ENCODE measurements at places on chromosomes 4 and X.

DNA sequence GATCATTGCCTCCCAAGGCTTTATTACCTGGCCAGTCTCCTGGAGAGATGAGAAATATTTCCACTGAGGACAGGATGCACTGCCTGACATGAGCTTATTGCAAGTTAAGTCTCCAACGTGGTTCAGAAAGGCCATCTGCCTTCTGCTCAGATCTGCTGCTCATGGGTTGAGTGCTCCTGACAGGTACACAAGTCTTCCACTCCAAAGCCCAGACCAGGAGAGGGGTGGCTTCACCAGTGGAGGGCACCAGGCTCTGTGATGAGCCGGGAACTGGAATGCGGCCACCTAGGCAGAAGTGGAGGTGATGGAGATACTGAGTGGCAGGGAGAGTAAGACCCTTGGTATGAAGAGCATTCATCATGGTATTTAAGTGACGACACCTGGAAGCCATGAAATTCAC is 79.5 kb upstream of the IRF2 start:
- no peak for DNase-seq

- no peak for DNase-seq
Observed at GRCh38 chr4:70714079-70714887, 7.5 kb upstream of the RUFY3 start.

GRCh38 chr4:105587841-105588240 is 35.4 kb downstream of the ARHGEF38 start:
- DNase-seq = no peak

- DNase-seq = no peak
Observed at GRCh38 chr4:1872870-1873269, 1.7 kb downstream of the NSD2 start.

DNA sequence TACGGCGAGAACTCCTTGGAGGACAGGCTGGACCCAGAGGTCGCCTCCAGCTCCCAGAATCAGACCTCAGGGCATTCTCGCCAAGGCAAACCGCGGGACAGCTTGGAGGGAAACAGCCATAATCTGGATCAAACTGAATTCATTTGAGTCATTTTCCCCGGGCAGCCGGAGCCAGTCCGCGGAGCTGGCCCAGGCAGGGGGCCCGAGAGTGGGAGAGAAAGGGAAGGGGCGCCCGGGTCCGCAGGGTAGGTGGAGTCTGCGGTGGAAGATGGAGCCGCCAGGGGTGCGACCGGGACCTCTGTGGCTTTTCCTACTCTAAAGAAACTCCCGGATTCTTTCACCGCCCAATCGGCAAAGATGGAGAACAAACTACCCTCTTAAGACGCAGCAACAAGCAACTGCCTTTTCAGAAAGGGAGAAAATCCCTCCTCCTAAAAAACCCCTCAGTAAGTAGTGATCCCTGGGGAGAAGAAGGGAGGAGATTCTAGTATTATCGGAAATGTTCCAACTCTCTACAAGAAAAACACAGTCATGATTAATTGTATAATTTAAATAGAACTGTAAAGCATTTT is 5.2 kb downstream of the NKX3-2 start:
- no peak for DNase-seq

DNA sequence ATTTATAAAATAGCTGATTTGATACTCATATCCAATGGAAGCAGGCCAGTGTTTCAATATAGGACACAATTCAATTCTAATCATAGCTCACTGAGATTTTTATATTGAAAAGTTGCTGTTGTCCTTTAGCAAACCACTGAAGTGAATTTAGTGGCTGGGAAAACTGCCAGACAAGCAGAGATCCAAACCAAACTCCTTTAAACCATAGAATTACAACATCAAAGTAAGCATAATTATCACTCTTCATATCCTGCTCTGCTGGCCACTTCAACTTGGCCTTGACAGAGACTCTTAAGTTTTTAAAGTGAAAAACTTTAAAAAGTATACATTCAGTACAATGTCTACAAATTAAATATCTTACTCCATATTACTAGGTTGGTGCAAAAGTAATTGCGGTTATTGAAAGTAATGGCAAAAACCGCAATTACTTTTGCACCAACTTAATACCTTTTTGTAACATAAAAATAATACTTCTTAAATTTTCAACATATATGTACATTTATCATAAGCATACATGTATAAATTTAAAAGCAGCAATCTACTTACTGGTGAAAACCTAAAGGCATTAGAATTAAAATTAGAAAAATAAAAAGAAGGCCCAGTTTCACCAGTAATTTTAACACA is 433.0 kb downstream of the PCDH10 start:
- DNase-seq = no peak

DNA sequence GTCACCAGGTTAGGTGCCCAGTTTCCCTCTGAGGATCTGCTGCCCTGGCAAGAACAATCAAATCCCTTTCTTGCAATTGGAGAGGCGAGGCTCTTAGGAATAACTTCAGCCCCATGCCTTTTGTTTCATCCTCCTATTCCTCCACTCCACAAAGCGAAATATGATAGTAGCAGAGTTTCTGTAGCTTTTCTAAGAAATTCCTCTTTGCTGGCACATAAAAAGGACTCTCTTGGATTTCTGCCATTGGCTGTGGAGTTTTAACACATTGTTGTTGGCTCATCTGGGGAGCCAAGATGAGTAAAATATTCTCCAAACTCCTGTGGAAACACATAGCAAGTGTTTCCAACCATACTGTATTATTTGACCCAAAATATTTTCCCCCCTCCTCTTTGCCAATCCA is 11.0 kb upstream of the ADGRG2 start:
- no peak for DNase-seq

DNA sequence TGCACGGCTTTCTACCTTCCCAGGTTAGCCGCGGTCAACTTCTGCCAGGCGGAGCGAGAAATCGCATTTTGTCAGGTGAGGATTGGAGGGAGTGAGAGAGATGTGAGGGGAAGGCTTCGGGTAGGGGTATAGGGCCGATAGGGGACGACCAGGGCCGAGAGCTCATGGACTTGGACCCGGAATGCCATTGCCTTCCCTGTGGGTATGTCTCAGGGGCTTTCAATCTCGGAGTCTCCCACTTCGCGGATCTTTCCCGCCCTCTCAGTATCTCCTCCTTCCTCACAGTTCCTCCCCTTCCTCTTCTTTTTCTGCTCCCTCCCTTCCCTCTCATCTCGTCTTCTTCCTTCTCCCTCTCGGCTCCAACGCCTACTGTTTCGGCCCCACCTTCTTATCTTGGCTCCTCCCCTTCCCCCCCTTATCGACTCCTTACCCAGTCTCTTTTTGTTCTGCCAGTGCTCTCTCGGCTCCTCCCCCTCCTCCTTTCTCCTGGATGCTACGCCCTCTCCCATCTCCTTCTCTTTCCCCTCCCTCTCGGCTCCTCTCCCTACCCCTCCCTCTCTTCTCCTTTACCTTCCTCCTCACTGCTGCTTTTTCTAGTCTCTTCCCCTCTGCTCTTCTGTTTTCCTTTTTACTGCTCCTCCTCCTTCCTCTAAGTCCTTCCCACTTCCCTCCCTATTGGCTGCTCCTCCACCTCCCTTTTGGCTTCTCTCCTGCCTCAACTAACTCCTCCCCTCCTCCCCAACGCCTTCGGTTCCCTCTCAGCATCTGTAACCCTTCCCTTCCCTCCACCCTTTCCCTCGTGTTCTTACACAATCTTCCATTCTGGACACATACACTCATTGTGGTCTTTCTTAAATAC is 29.4 kb upstream of the RBMX start:
- no peak for DNase-seq

- no peak for DNase-seq
Observed at GRCh38 chrX:14594521-14594920, 65.2 kb downstream of the GLRA2 start.

GRCh38 chr4:26362745-26363439 is 42.1 kb downstream of the RBPJ start:
- DNase-seq = no peak

DNA sequence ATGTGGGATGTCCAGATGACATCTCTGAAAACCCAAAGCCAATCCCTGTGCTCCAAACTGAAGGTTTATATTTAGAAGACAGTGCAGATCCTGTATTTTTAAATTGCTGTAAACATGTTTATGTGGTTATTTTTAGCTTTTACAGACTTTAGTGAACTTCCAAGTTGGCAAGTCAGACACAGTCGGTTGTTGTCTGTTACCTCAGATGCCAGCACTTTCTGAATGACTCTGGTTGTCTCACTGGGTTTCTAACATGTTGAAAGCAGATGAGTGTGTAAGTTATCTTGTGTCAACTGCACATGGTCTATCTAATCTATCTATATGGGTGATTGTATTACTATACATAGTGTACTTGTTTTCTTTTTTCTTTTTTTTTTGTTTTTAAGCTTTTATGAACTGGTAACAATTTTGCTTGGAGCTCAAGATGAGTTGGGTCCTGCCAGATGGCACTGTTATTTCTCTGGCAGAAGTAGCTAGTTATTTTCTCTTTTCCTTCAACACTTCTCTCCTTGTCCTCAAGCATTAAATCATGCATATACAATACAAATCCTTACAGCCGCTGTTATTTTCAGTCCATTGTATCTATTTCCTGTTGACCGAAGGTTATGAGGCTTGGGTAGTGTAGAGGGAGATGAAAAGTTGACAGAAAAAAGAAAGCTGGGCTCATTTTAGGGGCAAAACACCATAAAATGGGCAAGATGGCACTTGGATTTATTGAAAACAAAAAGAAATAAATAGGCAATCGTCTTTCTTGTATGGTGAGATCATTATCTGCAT is 66.3 kb downstream of the GAB1 start:
- DNase-seq = no peak

GRCh38 chrX:108420481-108420880 is 17.7 kb downstream of the COL4A6 start:
- no peak for DNase-seq

DNA sequence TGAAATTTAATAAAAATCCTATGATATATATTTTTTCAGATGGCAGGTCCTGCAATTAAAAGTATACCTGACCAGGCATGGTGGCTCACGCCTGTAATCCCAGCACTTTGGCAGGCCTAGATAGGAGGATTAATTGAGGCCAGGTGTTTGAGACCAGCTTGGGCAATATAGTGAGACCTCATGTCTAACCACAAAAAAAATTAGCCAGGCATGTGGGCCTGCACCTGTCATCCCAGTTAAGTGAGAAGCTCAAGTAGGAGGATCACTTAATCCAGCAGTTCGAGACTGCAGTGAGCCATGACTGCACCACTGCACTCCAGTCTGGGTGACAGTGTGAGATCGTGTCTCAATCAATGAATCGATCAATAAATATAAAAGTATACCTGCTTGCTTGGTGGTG is 2.5 kb downstream of the OCIAD2 start:
- no peak for DNase-seq

- no peak for DNase-seq
Observed at GRCh38 chrX:107480272-107480671, 30.8 kb downstream of the FRMPD3 start.

- no peak for DNase-seq
Observed at GRCh38 chr4:105645440-105645839, 63.0 kb downstream of the INTS12 start.

GRCh38 chrX:40158036-40158706 is 60.4 kb upstream of the BCOR start:
- DNase-seq = no peak

DNA sequence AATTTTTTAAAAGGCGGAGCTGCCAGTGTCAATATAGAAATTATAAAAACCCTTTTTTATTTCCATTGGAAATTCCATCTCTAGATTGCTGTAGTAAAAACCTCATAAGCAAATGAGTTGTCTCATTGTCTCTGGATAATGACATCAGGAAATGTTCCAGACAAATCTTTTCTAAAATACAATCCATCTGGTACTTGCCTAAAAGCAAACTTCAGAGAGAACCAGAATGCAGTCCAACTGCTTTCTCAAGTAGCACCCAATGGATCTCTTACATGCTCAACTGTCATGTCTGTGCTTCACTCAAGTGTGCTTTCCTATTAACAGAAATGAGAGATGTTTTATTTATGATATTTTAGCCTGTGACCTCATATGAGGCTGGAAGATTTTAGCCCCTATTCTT is 399.6 kb upstream of the NDST3 start:
- DNase-seq = no peak

- DNase-seq = no peak
Observed at GRCh38 chrX:84909151-84909550, 94.5 kb upstream of the APOOL start.

DNA sequence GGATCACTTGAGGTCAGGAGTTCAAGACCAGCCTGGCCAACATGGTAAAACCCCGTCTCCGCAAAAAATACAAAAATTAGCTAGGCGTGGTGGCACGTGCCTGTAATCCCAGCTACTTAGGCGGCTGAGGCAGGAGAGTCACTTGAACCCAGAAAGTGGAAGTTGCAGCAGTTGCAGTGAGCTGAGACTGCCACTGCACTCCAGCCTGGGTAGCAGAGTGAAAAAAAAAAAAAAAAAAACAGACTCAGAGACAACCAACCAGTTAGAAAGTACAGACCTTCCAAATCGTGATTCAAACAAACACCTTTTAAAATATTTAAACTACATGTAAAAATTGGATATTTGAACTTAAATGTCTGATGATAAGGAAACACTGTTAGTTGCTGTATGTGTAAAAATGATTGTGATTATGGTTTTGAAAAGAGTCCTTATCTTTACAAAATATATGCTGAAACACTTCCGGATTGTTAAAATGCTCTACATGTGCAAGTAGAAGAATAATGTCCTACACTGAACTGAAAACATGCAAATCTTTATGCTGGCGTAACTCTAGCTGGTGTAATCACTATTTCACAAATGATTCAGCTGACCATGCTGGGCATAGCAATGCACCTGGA is 37.8 kb downstream of the SH3KBP1 start:
- no peak for DNase-seq

DNA sequence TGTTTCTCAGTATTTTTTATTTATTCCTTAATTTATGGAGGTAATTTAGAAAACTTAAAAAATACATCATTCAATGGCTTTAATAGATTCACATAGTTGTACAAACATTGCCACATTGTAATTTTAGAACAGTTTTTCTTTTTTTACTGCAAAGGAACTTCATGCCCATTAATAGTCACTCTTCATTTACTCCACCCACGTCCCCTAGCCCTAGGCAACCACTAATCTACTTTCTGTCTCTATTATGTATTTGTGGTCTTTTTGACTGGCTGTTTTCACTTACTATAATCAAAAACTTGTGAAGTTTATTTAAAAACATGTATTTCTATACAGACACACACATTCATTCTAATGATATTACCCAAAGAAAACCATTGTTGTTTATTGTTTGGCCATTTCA is 664.8 kb downstream of the GRID2 start:
- no peak for DNase-seq

- DNase-seq = no peak
Observed at GRCh38 chr4:124372916-124373315, 339.6 kb downstream of the ANKRD50 start.

DNA sequence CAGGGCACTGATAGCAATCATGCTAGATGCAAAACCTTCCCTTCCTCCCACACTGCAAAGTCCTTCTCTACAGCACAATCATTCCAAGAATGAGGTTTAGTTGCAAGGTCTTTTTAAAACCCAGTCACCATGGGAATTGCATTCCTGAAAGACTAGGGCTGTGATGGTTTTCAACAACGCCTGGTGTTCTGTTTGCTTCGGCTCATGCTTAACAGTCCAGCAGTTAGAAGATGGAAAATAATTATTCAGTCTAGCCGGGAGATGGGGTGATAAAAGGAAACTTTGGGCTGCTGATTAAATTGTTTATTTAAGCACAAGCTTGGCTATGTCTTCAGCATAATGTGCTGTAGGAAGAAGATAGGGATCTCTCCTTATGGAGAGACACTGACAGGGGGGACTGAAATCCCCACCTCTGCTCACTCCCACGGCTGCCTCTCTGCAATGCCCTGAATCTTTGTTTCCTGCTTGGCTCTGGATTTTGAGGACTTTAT is 211.4 kb downstream of the MID1IP1 start:
- no peak for DNase-seq

GRCh38 chr4:150600812-150601445 is 19.0 kb downstream of the MAB21L2 start:
- no peak for DNase-seq

Data from stimulated activated CD8-positive, alpha-beta memory T cell treated with anti-CD3 and anti-CD28 coated beads, Interleukin-4, amount 100 ng/mL, for 1 hour (primary cell).